Lung (tissue), 17 donors: ENCODE measurements at places on chromosomes 1 and 21. TPM values are rescaled to one million over a fixed set of nuclear protein-coding genes. Genes with fewer than 3 reads are reported as not detected.

ZBTB18 gene
- 21.3 TPM for total RNA-seq

OLIG2 gene
- 0.18 TPM for total RNA-seq

FCN3 gene
- 611 TPM for total RNA-seq

ZYG11A gene
- 0.20 TPM for total RNA-seq

DNA sequence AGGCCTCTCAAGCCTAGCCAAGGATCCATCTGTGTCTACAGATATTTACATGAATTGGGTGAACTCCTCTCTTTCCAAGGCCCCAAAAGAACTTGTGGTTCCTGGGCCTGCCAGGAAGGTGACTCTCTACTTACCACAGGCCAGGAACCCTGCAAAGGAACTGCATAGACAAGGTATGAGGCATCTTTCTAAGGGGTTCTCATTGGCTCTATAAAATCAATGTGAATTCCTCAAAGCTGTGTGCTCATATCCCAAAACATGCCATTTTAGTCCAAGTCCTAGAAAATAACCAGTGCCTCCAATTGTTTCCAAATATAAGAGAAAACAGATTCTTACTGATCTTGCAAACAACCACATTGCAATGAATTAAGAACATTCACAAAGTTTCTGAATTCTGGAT is 39.9 kb upstream of the RGL1 start:
- H3K27me3 ChIP-seq = no peaks in the 10 kb centered on the region
- H3K4me1 ChIP-seq = no peaks in the 10 kb centered on the region
- no peak overlapping the region for H3K27ac ChIP-seq

GRCh38 chr1:8381618-8382017 is 63.7 kb downstream of the SLC45A1 start:
- H3K4me3 ChIP-seq = no peak overlapping the region
- peak overlapping the region; percentile 39 for H3K27ac ChIP-seq
- DNase-seq = no peak
- peaks cover 48% of the 10 kb centered on the region for H3K4me1 ChIP-seq
- no peaks in the 10 kb centered on the region for H3K27me3 ChIP-seq
- H3K36me3 ChIP-seq = peaks cover 25% of the 10 kb centered on the region

DNA sequence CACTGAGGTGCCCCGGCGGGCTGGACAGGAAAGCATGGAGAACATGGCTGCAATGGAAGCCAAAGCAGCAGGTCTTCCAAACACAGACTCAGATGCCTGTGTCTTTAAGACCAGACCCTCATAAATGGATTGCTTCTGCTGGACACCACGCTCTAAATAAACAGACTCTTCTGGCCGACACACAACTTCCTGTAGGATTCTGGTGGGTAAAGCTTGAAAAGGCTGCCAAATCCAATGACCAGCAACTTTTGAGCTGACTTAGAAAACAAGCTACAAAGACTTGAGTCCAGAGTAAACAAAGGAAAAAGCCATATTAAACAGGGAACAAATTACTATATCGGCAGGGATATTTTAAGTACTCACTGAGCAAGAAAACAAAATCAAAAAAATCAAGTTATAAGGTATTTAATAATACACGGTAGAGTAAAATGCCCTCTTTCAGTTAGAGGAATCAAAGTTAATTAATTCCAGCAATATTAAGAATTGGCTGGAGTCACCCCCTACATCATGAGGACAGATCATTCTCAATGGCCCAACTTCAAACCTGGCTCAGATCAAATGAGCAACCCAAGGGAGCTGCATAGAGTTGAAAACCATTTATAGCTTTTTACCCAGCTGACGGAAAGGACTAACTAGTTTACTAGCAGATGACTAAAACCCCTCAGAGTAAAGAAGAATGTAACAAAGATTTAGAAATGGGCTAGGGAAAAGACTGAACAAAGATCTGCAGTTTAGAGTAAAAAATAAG is 102.4 kb downstream of the TGFBR3 start:
- no peak overlapping the region for H3K4me3 ChIP-seq
- H3K27me3 ChIP-seq = no peaks in the 10 kb centered on the region
- peaks cover 3% of the 10 kb centered on the region for H3K36me3 ChIP-seq
- peaks cover 41% of the 10 kb centered on the region for H3K4me1 ChIP-seq
- peak; percentile 76 for DNase-seq
- H3K27ac ChIP-seq = peak overlapping the region; percentile 72

GRCh38 chr1:37493336-37494098 is 19.1 kb downstream of the ZC3H12A start:
- peaks cover 13% of the 10 kb centered on the region for H3K36me3 ChIP-seq
- DNase-seq = no peak
- H3K27me3 ChIP-seq = no peaks in the 10 kb centered on the region
- no peaks in the 10 kb centered on the region for H3K4me1 ChIP-seq
- H3K27ac ChIP-seq = no peak overlapping the region

- no peak overlapping the region for H3K27ac ChIP-seq
- H3K36me3 ChIP-seq = peaks cover 26% of the 10 kb centered on the region
- no peaks in the 10 kb centered on the region for H3K27me3 ChIP-seq
- H3K4me1 ChIP-seq = no peaks in the 10 kb centered on the region
Observed at GRCh38 chr21:33825419-33825818, 90.2 kb downstream of the ATP5PO start.

GRCh38 chr1:110384581-110385321 is 6.1 kb downstream of the SLC16A4 start:
- no peaks in the 10 kb centered on the region for H3K27me3 ChIP-seq
- no peak for DNase-seq
- H3K4me3 ChIP-seq = no peak overlapping the region
- H3K4me1 ChIP-seq = peaks cover 3% of the 10 kb centered on the region
- no peaks in the 10 kb centered on the region for H3K36me3 ChIP-seq

DNA sequence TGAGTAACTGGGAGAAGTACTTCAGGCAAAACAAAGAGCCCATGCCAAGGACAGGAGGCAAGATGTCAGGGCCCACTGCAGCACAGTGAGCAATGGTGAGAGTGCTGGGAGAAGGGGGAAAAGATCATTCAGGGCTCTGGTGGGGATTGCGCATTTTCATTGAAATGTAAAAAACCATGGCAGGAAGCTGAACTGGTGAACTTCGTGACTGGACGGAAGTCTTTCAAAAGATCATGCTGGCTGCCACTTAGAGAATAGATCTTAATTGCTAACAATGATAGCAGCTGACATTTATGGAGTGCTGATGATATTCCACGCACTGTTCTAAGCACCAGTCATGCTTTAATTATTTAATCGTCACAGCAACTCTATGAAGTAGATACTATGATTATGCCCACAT is 107.0 kb downstream of the TGFBR3 start:
- H3K4me1 ChIP-seq = peaks cover 61% of the 10 kb centered on the region
- peak; percentile 74 for DNase-seq
- peak overlapping the region; percentile 15 for H3K27ac ChIP-seq
- H3K27me3 ChIP-seq = no peaks in the 10 kb centered on the region
- H3K36me3 ChIP-seq = peaks cover 8% of the 10 kb centered on the region

DNA sequence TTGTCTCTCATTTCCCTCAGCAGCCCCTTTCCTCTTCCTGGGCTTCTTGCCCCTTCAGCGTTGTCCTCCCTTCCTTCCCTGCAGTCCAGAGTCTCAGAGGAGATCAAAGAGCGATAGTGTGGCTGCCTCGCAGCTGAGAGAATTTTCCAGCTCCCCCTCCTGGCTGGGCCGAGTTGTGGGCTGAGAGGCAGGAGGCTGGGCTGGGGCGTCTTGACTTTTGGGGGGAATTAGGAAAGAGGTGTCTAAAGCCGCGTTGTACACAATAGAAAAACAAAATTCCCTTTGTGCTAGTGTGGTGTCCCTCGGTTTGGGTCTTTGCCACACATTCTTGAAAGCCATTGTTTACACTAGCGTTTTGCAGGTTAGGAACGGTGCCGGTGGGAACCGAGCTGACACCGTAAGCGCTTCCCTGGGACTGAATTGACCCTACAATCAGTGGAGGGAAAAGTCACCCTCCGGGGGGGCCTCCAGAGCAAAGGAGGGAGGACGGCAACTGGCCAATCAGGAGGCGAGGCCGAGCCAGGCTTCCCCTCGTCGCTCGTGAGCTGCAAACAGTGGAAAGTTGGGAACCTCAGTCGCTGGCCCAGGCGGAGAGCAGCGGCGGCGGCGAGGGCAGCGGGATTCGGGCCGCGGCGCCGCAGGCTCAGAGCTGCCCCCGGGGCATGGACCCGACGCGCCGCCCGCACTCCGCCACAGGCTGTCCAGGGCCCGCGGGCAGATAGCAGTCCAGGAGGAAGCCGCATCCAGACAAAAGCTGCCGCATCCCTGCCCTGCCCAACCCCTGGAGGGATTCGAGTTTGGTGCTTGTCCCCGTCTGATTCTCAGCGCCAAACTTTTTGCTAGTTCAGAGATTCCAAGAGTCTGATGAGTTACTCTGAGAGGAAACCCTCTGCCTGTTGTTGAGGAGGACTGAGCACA is at the start of gene HMCN1:
TSS of gene HMCN1 (plus strand) at position 574 of the 918 bp plus-strand sequence. CDS start 389 bp downstream, outside the sequence.
- peak within 1 kb of the TSS; percentile 50 for H3K27ac ChIP-seq
- peak; percentile 92 for DNase-seq
- no peaks in the 10 kb centered on the region for H3K27me3 ChIP-seq
- peaks cover 12% of the 10 kb centered on the region for H3K4me1 ChIP-seq
- H3K4me3 ChIP-seq = peak within 1 kb of the TSS; percentile 61

DNA sequence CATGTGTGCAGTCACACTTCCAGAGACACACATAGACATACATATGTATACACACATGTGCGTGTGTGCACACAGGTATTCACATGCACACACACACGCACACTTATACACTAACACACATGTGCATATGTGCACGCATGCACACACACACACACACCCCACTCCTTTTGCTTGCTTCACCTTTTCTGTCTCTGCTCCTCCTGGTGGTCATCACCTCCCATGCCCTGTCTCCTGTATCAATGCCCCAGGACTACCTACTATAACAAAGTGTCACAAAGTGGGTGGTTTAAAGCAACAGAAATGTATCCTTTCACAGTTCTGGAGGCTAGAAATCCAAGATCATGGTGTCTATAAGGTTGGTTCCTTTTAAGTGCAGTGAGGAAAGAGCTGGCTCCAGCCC is 27.4 kb downstream of the ETS2 start:
- no peak for DNase-seq
- H3K4me1 ChIP-seq = peaks cover 9% of the 10 kb centered on the region
- H3K36me3 ChIP-seq = no peaks in the 10 kb centered on the region
- H3K27me3 ChIP-seq = peaks cover 4% of the 10 kb centered on the region
